HEK293T (cell line): ENCODE measurements at places on chromosomes 12 and 14.

DNA sequence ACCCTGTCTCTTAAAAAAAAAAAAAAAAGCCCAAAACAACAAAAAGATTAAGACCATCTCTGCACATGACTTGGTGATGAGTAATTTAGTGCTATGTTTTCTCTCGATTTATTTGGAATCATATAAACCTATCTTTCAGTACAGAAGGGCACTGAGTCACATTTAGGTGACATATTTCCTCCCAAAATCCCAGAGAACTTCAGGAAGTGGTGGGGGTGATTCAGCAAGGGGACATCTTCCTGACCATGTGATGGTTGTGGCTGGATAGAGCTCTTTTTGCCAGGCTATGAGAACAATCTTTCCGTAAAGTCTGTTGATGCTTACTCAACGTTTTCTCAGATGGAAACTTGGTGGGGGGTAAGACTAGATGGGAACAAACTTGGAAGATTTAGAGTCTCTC is 50.0 kb downstream of the PPFIBP1 start:
- no peak for DNase-seq

DNA sequence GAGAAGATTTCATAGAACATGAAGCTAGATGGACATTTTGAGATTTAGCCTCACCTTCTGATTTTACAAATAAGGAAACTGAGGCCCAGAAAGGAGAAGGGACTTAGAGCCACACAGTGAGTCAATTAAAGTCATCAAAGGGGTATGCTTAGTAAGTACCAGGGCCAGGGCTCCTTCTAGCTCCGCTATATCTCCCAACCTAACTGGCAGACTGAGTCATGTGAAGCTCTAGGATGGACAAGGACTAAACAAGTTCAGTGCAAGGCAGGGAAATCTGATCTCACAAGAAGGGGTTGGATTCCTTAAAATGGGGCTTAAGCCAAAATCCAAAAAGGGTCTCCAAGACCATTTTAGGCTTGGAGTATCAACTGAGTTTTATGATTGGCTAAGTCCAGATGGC is 215.8 kb downstream of the PHLDA1 start:
- DNase-seq = no peak

DNA sequence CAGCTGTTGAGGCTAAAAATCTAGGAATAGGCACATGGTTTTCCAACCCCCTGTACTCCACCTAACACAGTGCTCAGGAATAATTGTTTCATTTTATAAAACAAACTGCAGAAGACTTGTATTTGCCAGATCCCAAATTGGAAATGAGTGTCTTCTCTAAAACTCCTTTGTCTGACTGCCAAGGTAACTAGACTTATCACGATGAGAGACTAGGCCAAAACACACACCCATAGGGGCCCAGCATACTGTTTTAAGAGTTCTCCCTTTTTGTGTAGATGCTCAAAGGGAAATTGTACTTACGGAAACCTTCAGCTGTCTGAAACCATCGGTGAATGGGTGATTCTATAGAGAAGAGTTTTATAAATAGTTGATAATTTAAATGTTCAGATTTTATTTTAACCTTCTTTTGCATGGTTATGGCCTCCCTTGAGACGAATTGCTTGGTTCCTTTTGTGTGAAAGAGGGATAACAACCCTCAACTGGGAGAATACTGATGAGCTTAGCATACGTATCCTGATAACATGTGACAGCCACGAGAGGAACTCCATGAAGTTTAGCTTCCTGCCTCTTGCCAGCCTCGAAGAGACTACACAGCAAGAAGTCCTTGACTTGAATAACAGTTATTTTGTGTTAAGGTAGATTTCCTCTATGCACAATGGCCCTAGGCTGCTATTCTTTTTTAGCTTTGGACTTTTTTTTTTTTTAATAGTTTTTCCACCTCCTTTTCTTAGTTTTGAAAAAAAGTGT is 103.3 kb downstream of the PELI2 start:
- DNase-seq = no peak

GRCh38 chr12:26987634-26988424 is 26.4 kb downstream of the TM7SF3 start:
- no peak for DNase-seq

DNA sequence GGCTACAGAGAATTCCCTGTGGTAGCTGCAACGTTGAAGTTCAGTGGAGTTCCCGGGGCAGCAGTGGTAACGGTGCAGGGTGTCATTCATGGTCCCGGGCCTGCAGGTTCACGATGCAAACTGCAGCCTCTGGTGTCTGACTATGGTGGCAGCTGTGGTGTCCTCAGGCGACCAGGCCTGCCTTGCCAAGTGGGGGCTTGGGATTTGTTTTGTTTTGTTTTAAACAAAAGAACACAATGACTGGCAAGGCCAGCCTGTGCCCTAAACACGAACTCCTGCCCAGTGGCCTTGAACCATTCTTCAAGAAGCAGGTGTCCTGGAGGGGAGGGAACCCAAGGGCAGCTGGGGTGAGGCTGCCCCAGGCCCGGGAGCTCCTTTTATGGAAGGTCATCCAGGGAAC is 48.5 kb downstream of the LRRC74A start:
- no peak for DNase-seq

DNA sequence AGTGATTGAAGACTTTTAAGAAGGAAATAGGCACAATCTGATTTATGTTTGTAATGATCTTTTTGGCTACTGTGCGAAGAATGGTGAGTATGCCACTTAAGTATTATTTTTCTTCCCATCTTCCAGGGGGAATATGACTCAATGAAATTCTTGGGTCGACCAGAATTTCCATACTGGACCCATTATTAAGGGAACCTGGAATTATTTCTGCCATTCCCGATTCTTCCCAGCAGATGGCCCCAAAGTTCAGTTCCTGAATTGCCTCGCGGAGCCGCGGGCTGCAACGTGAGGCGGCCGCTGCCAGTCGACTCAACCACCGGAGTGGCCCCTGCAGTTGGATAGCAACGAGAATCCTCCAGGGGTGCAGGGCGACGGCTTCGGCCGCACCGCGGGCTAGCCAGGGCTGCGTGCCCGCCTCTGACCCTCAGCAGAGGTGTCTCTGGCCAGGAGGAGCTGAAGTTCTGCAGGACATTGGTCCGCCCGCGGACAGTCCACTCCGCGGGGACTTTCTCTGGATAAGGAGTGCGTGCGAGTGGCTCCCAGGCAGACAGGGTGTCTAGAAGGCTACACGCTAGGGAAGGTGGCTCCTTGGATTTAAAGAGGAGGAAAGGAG is 628 bp upstream of the TSHR start:
- peak; percentile 83 for DNase-seq

GRCh38 chr14:76984787-76985375 is 43.6 kb downstream of the IRF2BPL start:
- DNase-seq = no peak

GRCh38 chr12:106226884-106227640 is 20.8 kb downstream of the CKAP4 start:
- peak; percentile 70 for DNase-seq

GRCh38 chr12:45191239-45191638 is 24.7 kb upstream of the ANO6 start:
- DNase-seq = no peak

- DNase-seq = no peak
Measured at GRCh38 chr12:15602051-15602672, 187.0 kb downstream of the EPS8 start.
